Motor neuron (in vitro differentiated cells): ENCODE measurements at places on chromosomes 1 and 21.

GRCh38 chr1:30303387-30303786 lies 420.0 kb downstream of the MATN1 start:
- ATAC-seq = no peak

- no peak for ATAC-seq
Observed at GRCh38 chr1:59692591-59692990, 122.2 kb upstream of the HOOK1 start.

DNA sequence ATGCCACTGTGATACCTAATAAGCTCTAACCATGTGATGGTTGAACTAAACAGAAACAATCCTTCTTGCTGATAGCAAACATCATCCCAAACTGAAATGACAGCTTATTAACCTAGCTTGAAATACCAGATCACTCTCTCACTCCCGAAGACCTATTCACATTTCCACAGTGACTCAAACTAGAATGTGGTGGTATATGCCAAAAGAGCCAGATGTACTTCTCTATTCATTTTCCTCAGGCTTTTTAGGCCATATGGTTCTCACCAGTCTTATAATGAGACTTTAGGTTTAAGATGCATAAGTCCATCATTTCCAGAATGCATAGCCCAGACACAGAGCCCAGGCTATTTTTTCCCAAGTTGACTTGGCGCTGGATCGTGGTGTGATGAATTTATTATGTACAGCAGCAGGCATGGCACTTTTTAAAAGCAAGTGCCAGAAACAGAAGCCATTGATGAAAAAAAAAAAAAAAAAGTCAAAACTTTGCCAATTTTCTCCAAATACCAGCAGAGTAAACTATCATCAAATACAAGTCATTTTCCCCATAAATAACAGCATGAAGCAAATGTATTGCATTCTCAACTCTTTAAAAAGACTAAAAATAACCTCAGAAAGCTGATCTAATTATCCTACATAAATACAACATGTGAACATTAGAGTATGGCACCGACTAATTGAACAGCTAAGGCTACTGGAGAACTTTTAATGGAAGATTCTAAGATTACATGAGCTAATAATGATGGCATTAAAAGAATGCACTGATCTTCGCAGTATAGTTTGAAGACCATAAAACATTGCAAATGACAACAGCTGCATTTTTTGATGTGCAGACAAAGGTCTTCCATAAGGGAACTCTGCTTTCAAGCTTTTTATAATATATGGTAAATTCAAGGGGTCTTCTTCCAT lies 365.4 kb downstream of the LRRIQ3 start:
- ATAC-seq = no peak

DNA sequence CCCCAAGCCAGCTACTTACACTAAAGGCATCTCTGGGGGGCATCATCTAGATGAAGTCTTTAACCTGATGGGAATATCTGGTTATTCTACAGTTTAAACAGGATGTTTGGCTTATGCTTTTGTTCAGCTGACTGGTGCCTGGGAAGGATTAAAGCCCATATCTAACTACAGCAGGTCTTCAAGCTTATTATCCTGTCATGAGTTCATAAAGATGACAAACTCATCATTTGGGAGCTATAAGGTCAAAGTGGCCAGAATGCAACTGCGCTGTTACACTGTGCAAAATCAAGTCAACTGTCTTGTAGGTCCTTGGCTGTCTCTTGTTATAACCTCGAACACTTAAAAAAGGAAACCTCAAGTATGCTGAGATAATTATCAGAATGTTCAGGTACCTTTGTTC lies 18.6 kb upstream of the MOB3C start:
- ATAC-seq = no peak

DNA sequence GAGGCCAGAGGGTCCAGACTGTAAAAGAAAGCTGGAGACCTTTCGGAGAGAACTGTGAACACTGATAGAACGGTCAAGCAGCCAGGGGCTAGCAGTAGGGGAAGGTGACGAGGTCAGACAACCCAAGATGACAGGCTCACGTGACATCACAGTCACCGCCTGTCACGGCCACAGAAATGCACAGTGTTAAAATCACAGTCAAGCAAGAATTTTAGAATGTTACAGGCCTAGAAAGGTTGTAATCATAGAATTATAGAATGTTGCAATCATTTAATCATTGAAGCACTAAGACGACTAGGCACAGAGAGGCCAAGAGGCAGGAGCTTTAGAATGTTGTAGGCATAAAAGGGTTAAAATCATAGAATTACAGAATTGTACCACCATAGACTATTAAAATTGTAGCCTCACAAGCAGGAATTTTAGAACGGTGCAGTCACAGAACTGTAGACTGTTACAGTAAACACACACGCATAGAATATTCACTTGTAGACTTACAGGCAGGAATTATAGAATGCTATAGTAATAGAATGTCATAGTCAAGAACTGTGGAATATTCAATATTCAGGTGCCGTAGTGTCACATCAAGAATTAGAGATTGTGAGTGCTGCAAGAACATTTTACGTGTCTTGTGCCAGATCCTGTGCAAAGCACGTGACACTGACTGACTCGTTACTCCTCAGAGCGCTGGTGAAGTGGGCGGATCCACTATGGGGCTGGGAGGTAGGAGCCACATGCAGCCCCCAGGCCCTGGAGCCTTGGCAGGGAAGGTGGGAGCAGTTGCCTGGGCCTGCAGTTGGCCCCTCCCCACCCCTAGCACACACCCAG lies 118.1 kb downstream of the EPHB2 start:
- ATAC-seq = peak; percentile 59

DNA sequence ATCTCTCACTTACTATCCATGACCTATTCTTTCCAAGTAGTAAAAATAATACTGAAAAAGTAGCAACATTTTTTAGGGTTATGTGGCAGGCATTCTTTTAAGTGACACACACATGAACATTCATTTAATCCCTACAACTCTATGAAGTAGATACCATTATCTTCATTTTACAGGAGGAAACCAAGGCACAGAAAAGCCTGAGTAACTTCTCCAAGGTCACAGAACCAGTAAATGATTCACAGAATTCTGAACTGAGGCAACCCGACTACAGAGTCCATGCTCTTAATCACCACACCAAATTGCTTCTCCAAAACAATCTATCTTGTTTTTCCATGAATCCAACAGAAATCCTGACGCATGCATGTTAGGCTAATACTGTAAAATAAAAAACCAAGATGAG lies 17.5 kb downstream of the FUBP1 start:
- no peak for ATAC-seq

- ATAC-seq = peak; percentile 64
Observed at GRCh38 chr1:23184212-23184934, 15.7 kb upstream of the LUZP1 start.

GRCh38 chr1:40353082-40353481 lies 20.4 kb upstream of the SMAP2 start:
- ATAC-seq = no peak

DNA sequence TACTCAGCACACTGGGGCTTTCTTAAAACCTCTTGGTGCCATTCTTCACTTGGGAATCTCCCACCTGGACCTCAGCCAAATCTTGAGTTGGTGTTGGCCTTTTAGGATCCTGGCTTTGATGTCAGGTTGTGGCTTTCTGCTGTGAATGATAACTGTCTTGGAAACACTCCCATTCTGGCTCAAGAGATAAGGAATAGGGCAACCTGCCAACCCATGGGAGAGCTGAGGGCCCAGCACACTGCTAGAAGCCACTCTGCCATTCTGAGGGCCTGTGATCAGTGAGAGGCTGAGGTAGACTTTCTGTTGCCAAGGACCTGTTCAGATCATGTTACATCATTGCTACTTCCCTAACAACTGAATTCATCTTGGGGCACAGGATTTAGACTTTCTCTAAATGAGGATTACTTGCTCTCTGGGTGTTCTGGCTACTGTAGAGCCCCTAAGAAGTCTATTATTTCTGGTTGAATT lies 45.8 kb downstream of the TTC39A start:
- ATAC-seq = no peak

DNA sequence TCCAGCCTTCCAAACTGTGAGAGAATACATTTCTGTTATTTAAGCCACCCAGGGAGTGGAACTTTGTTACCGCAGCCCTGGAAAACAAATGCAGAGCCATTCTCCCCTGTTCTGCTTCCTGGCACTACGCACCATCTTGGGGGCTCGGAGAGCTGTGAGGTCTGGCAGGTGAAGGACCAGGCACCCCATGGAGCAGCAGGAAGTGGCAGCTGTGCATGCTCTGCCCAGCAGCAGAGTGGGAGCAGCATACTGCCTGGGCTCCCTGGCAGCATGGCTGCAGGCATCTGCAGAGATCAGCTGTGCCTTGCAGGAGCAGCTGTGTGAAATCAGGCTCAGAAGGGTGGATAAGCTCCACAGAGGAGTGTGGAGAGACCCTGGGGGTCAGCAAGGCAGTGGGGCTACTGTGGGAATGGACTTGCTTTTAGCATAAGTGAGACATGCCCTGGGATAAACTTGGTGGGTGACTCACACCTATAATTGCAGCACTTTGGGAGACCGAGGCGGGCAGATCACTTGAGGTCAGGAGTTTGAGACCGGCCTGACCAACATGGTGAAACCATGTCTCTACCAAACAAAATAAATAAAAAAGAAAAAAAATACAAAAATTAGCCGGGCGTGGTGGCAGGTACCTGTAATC lies 17.7 kb upstream of the ZSCAN20 start:
- ATAC-seq = no peak

- no peak for ATAC-seq
Observed at GRCh38 chr1:224589006-224589405, 27.1 kb upstream of the CNIH3 start.

- ATAC-seq = peak; percentile 48
Observed at GRCh38 chr1:97210307-97210706, 488.7 kb downstream of the PTBP2 start.

- no peak for ATAC-seq
Observed at GRCh38 chr1:70990469-70991253, 57.0 kb downstream of the PTGER3 start.

GRCh38 chr1:244887281-244887680 lies 22.9 kb upstream of the HNRNPU start:
- ATAC-seq = no peak

DNA sequence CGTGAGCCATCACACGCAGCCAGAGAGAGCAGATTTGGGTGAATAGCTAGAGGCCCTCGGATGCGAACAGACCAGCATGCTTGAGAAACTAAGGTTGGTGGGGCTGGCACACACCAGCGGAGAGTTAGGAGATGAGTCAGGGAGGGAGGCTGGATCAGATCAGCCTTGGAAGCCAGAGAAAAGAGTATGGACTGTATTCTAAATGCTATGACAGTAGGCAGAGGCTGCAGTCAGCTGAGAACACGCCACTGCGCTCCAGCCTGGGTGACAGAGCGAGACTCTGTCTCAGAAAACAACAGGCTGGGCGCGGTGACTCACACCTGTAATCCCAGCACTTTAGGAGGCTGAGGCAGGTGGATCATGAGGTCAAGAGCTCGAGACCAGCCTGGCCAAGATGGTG lies 4.0 kb upstream of the PLEKHM2 start:
- no peak for ATAC-seq

GRCh38 chr1:195019385-195019784 lies 1588.9 kb downstream of the KCNT2 start:
- no peak for ATAC-seq

- ATAC-seq = no peak
Observed at GRCh38 chr1:210587566-210587965, 258.9 kb downstream of the HHAT start.

- ATAC-seq = no peak
Observed at GRCh38 chr21:15406791-15407190, 323.0 kb upstream of the USP25 start.

GRCh38 chr1:89277725-89278124 lies 5.1 kb upstream of the GBP5 start:
- no peak for ATAC-seq

- ATAC-seq = no peak
Observed at GRCh38 chr1:158809862-158810261, 21.3 kb upstream of the MNDA start.

DNA sequence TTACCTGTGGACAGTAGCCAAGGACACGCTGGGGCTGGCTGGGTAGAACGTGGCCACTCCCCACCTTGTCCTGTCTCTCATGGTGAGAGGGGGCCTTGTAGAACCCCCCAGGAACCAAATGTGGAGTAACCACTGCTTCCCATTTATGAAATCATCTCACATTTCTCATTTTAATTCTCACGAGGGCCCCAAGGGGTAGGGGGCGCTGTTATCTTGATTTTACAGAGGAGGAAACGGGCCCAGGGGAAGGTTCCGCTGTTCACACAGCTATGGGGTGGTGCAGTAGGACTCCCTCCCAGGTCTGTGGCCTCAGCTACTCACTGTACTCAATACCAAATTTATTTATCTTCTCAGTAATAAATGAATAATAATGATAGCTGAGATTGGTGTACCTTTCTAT lies 5.5 kb downstream of the SMPDL3B start:
- ATAC-seq = no peak

DNA sequence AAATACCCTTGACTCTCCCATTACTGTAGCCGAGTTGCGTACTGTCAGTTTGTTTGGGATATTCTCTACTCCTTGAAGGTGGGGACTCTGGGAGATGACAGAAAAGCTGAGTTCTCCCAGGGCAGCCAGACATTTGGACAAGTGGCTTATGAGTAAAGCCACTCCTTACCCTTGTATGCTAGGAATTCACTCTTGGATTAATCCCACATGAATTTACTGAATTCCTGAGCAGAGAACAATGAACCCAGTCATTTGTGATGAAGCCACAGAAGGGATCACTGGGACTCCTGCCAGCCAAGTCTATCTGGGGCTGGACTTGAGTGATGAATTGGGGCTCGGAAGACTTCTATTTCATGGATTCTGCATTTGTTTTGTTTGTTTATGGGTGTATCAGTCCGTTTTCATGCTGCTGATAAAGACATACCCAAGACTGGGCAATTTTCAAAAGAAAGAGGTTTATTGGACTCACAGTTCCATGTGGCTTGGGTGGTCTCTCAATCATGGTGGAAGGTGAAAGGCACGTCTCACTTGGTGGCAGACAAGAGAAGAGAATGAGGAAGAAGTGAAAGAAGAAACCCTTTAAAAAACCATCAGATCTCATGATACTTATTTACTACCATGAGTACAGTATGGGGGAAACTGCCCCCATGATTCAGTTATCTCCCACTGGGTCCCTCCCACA lies 25.1 kb downstream of the C1orf116 start:
- ATAC-seq = peak; percentile 35

- ATAC-seq = no peak
Observed at GRCh38 chr1:14733779-14734140, 135.3 kb downstream of the KAZN start.

- no peak for ATAC-seq
Observed at GRCh38 chr1:178361847-178362246, 134.9 kb downstream of the CLEC20A start.

- peak; percentile 63 for ATAC-seq
Observed at GRCh38 chr1:21541835-21542234, 32.6 kb downstream of the ALPL start.
